ENCODE measurements at places on chromosomes 3 and 15.

GRCh38 chr3:146375219-146375618 is 94.1 kb downstream of the PLSCR2 start:
- no peak for DNase-seq

DNA sequence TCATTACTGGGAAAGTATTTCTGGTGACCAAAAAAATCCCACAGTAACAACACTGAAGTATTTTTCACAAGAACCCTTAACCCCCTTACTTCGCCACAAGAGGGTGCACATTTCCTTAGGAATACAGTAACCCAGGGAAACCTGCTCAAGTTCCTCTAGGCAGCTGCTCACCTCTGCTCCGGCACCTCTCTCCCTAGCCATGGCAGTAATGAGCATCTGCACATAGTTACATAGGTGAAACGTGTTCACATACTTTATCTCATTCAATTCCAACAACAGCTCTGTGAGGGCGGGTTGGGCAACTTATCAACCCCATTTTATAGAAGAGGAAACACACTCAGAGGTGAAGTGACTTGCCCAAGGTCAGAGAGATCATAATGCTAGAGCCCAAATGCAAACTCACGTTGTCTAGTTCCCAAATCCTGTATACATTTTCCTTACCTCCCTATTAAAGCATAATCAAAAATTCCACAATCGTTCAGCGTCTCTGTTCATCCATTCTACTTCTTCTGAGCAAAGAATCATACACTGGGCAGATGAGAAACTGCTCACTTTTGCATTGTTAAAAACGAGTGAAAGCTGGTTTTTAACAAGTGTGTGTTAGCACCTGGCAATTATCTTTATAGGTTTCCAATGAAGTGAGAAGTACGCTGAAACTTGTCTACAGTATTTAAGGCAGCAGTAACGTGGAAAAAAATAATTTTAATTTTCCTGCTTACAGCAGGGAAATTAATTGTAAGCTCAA is 90.7 kb downstream of the IGF2BP2 start:
- no peak for DNase-seq

- DNase-seq: no peak
Observed at GRCh38 chr3:56826831-56827722, 25.3 kb upstream of the ARHGEF3 start.

GRCh38 chr3:25171118-25171807 is 256.8 kb upstream of the RARB start:
- DNase-seq: no peak

GRCh38 chr15:42547918-42548248 is 710 bp downstream of the LRRC57 start:
- DNase-seq: no peak

- DNase-seq: no peak
Observed at GRCh38 chr15:85047271-85047948, 65.8 kb downstream of the PDE8A start.

GRCh38 chr3:150922611-150923010 is 17.4 kb upstream of the MINDY4B start:
- DNase-seq: no peak

GRCh38 chr3:146589899-146590508 is 15.1 kb downstream of the PLSCR5 start:
- DNase-seq: no peak

DNA sequence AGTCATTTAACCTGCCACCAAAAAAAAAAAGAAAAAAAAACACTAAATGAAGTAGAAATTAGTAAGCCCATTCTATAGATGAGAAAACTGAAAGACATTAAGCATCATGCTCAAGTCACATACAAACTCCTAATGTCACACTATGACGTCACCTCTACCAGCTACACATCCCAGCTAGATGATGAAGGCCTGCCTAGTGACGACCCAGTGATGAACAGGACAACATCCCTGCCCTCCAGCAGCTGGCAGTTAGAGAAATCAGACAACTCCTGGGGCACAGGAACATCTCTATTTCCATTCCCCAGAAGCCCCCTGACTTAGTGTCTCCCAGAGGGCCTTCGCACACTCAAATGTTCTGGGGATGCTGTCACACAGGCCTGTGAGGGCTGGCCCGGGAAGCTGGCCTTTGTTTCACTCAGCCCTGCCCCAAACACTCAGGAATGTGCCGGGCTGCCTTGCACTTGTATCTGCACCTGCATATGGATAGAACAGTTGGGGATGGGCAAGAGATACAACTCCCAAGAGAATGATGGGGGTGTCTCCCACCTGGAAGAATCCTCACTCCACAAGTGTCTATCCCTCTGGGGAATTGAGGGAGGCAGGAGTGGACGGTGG is 7.0 kb upstream of the HAPLN3 start:
- DNase-seq: no peak

DNA sequence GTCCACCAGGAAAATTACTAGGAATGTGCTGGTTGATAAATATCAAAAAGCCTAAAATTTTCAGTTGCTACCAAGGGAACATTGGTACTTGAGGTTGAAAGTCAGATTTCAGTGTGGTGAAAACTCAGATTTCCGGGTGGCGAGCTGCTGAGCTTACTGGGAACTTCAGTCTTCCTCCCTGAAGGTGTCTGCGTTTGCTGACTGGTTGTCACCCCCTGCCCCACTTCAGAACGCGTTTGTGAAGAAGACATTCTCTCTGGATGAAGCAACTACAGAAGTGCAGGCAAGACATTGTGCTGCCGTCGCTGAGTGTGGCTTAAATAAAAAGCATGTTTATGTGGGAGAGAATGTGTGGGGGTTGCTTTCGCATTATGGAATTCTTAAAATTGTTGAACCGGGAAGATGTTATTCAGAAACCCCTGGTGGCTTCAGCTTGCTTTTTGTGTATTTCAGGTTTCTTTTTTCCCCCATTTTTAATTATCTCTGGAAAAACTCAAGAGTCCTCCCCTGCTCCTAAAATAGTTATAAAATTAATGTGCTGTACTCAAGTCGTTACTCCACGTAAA is 7.1 kb downstream of the FAM81A start:
- DNase-seq: no peak

DNA sequence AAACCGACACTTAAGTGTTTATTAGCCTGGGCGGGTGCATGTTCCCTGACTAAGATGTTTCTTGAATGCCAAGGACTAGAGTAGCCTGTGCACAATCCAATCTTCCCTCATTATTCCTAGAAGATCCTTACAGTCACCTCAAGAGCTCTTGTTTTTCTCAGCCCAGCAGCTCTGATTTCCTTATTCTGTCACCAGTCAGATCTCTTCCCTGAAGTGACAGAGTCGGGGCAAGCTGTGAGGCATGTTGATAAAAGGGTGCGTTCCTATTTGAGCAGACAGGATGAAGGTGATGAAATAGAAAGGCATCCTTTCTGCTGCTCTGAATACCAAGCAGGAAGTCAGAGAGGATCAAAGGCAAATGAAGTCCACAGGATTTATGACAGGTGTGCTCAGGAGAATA is 125.6 kb upstream of the MCTP2 start:
- no peak for DNase-seq

DNA sequence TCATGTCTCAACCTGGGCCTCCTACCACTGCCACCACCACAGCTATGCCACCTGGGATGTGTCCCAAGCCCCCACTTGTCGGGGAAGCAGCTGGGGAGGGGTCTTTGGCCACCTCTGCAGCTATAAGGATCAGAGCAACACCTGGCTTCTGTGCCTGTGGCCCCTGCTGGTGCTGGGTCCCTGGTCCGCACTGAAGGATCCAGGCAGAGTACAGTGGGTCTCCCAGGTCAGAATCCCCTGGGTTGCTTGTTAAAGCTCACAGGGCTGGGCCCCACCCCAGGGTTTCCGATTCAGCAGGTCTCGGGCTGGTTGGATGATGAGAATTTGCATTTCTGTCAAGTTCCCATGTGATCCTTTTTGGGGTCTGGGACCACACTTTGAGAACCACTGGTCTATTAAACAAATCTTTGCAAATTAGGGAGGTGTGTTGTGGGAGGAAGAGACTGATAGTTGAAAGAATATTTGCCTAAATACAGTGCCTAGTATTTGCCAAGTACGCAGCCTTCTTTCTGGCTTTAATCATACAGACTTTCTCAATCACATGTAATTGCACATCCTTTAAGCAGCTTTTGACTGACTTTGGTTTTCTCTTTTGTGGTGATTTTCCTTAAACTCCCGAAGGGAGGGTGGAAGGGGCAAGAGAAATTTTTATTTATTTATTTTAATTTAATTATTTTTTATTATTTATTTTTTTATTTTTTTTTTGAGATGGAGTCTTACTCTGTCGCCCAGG is 127.3 kb downstream of the IGF1R start:
- DNase-seq: no peak

- no peak for DNase-seq
Observed at GRCh38 chr3:134211797-134212196, 38.9 kb downstream of the RYK start.

GRCh38 chr3:48058091-48058490 is 41.9 kb upstream of the MAP4 start:
- DNase-seq: no peak

DNA sequence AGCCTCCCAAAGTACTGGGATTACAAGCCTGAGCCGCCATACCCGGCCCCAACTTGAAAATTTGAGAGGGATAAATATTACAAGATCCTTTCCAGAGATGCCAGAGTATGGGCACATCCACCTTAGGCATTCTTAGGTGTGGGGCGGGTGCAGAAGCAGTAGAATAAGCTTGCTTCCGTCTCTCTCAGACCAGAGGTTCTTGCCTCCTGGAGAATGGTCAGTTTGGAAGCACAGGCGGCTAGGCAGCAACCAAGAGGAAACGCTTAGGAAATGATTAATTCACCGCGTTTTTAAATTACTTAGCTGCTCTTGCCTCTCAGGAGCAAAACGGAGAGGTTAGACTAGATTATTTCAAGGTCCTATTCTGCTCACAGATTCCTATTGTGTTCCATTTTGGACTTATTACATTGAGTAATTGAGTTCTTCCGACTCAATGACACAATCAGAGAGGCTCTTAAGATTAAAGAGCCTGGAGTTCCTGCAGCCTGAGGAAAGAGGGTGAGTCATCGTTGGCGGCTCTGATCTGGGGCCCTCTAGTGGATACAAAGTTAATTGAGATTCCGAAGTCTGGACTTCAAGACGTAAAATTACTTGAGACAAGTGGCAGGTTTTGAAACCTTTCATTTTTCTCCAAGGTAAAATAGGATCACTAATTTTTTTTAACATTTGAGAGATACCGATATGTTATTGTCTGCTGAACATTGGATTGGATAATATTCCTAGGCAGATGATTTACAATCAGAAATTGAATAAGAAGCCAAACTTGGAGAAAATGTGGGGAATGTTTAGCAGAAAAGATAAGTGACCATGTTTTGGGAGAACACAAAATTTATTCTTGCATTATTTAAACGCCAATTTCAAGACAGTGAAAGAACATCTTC is 5.8 kb upstream of the TOPAZ1 start:
- no peak for DNase-seq

- no peak for DNase-seq
Observed at GRCh38 chr15:98728811-98729160, 80.4 kb downstream of the IGF1R start.

GRCh38 chr15:69616558-69616957 is 163.9 kb downstream of the RPLP1 start:
- DNase-seq: no peak

- no peak for DNase-seq
Observed at GRCh38 chr3:52650439-52650838, 35.3 kb downstream of the PBRM1 start.

GRCh38 chr3:139935866-139936817 is 1.2 kb downstream of the CLSTN2 start:
- DNase-seq: no peak

DNA sequence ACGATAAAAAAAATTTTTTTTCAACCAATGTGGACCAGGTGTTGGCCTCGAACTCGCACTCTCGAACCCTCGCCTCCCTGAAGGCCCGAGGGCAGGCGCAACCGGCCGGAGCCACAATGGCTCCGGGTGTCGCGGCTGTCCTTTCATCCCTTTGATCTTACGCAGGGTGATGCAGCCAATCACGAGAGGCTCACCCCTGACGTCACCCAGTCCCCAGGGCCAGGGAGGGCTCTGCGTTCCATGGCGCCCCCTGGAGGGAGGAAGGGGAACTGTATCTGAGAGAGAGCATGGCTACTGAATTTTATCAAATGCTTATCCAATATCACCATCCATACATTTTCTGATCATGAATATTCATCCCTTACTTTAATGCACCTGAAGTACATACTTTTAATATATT is 15.4 kb upstream of the GMNC start:
- no peak for DNase-seq

DNA sequence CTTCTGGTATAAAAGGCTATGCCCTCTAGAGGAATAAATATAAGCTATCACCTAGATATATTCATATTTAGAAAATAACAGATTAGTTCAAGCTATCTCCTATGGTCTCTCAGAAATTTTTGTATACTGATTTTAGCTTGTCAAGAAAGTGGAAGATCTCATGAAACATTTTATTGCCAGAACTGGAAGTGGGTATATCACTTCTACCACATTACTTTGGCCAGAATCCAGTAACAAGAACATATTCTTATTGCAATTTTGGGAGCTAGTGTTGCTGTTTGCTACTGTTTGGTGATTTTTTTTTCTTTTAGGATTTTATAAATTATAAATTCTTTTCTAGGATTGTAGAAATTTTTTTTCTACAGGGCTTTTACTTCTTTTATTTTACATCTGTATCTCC is 14.2 kb upstream of the DIPK2A start:
- no peak for DNase-seq

GRCh38 chr15:101110681-101111569 is 140.9 kb downstream of the CHSY1 start:
- no peak for DNase-seq

- DNase-seq: no peak
Observed at GRCh38 chr3:73791356-73791755, 166.6 kb upstream of the PDZRN3 start.

DNA sequence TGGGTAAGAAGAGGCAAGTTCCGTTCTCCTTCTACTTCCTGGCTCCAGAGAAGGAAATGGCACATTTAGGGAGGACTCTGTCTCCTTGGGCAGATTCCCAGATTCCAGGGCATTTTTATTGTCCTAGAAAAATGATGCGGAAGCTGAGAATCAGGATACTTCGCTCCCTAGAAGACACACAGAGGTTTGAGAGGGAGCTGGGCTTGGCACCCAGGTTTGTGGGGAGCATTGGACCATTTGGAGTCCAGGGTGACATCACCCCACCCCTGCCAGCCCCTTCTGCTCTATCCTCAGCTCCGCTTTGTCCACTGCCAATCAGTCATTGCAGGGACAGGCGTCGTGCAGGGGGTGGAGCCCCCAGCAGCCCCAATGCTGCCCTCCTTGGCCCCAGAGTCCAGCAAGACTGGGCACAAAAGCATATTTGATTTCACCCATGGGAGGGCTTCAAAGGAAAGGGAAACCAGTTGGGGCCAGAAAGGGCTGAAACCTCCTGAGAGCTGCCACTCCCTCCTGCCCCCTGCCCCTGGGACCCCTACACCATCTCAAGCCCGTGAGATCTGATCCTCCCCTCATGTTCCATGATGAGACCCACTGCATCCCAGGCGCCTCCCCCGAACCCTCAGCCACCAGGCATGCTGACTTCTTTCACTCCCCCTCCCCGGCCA is 129.8 kb upstream of the MEF2A start:
- peak; percentile 58 for DNase-seq

DNA sequence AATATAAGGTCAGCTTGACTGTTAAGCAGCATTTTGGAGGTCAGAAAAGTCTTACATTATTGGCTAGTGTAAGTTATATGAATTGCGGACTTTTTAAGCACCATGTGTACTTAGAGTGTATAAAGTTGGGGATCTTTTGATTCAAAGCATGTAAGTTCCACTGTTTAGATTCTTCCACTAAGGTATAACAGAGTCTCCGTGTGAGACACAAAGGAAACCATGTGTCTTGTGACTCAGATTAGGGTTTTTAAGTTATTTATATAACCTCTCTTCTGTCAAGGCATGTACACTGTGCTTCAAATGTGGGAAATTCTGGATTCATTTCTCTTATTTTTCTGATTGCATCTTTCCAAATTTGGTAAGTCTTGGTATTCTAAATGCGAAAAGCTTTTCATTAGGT is 143.5 kb upstream of the SOX2 start:
- DNase-seq: no peak

GRCh38 chr3:4752201-4753072 is 226.8 kb upstream of the BHLHE40 start:
- DNase-seq: no peak

Data from type B pancreatic cell (in vitro differentiated cells).